ENCODE measurements at places on chromosomes 12 and 14. TPM values are rescaled to one million over a fixed set of nuclear protein-coding genes. Genes with fewer than 3 reads are reported as not detected.

DNA sequence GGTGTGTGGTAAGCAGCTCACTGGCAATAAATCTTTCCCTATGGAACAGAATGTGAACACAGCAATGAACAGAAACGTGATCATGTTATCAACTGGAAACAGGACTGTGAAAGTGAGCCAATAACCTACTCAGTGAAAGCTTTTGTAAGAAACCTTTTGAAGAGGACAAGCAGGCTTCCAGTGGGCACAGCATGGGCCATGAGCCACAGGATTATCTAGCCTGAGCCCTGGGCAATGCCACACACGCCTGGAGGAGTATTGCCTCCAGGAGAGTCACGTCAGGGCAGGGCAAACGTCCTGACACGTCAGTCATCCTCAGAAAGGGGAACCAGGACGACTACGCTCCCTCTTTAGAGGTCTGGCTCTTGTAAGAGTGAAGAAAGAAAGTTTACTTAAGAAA lies 32.3 kb downstream of the NRDE2 start:
- no peaks in the 10 kb centered on the region for H3K4me1 ChIP-seq
- no peak overlapping the region for H3K27ac ChIP-seq
- no peaks in the 10 kb centered on the region for H3K27me3 ChIP-seq

GRCh38 chr14:101716956-101717662 lies 44.4 kb upstream of the PPP2R5C start:
- H3K36me3 ChIP-seq: no peaks in the 10 kb centered on the region
- H3K4me3 ChIP-seq: no peak overlapping the region
- DNase-seq: no peak
- no peak overlapping the region for H3K27ac ChIP-seq
- no peaks in the 10 kb centered on the region for H3K4me1 ChIP-seq

DNA sequence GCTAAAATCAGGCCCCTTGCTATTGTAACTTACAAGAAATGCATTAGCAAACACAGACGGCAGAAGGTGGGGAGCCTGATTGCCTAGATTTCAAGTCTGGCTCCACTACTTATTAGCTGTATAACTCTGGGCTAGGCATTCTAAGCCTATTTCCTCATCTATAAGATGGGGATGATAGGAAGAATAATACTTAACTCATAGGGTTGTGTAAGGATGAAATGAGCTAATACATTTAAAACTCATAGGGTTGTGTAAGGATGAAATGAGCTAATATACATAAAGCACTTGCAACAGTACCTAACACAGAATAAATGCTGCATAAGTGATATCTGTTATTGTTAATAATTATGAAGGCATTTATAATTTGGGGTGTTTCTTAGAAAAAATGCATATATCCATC lies 60.1 kb upstream of the DIO2 start:
- no peaks in the 10 kb centered on the region for H3K4me1 ChIP-seq
- no peaks in the 10 kb centered on the region for H3K36me3 ChIP-seq
- no peak overlapping the region for H3K27ac ChIP-seq
- no peak for DNase-seq
- no peaks in the 10 kb centered on the region for H3K27me3 ChIP-seq
- H3K4me3 ChIP-seq: no peak overlapping the region

DNA sequence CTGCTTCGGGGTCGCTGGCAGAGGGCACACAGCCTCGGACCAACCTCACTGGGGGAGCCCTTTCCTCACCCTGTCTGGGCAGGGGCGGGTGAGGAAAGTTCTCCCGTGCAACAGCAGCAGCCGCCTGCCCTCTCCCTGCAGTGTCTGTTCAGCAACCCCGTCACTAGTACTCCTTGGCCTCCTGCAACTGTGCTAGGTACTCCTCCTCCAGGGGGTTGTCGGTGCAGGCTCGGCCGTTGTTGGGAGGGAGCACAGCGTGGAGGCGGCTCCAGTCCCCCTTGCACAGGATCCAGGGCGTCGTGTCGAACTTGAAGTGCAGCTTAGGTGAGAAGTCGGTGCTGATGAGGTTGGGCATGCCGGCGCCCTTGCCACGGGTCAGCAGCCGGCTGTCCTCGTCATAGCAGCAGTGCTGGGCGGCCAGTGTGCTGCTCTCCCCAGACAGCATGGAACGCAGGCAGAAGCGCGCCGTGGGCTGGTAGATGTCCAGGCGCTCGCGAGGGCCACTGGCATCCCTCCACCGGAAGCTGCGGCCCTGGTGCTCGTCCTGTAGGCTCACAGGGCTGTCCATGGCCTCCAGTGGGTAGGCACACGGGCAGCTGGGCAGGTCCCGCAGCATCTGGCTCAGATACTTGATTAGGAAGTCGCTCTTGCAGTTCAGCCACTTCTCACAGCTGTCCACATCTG lies 17.7 kb downstream of the AHSA1 start:
- no peak overlapping the region for H3K27ac ChIP-seq
- DNase-seq: no peak
- H3K27me3 ChIP-seq: no peaks in the 10 kb centered on the region
- H3K4me3 ChIP-seq: no peak overlapping the region
- peaks cover under 1% of the 10 kb centered on the region for H3K4me1 ChIP-seq

- H3K4me1 ChIP-seq: no peaks in the 10 kb centered on the region
- H3K36me3 ChIP-seq: no peaks in the 10 kb centered on the region
- no peaks in the 10 kb centered on the region for H3K27me3 ChIP-seq
- no peak for DNase-seq
Observed at GRCh38 chr12:100674036-100674888, 100.8 kb downstream of the GAS2L3 start.

The LGR5 gene
- total RNA-seq: 1.9 TPM

The C12orf50 gene
- not detected for total RNA-seq

The LRTM2 gene
- total RNA-seq: not detected

All from Panc1 (cell line).